ENCODE measurements at places on chromosomes 12 and 14. TPM values are rescaled to one million over a fixed set of nuclear protein-coding genes. Genes with fewer than 3 reads are reported as not detected.

GRCh38 chr14:97377550-97377949, 580.4 kb downstream of the VRK1 start:
- DNase-seq, result no peak

ALDH1L2 gene
- total RNA-seq, result 0.27 TPM

GRCh38 chr14:70713511-70713916, 71.8 kb downstream of the TTC9 start:
- DNase-seq, result no peak

NRL gene
- 4.9 TPM for total RNA-seq

DNA sequence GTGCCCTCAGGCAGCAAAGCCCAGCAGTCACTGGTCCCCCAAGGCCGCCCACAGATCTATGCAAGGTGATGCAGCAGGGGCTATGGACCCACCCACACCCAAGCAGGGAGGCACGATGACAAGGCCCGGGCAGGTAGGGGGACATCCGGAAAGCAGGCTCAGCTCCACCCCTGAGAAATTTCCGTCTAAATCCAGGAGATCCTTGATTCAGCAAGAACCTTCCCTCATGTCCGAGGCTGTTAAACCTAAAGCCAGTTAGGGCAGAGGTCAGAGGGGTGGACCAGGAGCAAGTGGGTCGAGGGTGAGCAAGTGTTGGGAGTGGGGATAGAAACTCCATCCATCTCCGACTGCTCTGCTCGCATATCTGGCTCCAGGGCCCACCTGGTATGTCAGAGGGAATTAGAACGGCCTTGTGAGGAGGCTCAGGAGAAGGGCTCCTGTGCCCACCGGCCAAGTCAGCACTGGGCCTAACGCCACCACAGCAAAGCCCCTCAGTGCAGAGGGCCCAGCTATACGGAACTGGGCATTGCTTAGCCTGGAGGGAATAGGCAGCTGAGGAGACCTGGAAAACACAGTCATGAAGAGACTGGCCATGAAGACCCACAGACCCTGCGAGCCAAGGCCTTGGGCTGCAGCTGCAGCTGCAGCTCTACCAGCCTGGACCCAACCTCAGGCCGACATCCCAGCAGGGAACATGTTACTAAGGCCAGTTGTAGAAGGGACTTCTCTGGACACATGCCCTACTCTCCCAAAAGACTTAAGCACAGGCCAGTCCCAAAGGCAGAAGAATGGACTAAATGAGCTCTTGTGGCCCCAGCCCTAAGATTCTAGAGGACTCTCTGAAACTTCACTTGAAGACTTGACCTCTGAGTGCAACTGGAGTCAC, 34.3 kb downstream of the DAD1 start:
- DNase-seq, result no peak

TESPA1 gene
- total RNA-seq, result 1.5 TPM

MTHFD1 gene
- 47.2 TPM for total RNA-seq

DNA sequence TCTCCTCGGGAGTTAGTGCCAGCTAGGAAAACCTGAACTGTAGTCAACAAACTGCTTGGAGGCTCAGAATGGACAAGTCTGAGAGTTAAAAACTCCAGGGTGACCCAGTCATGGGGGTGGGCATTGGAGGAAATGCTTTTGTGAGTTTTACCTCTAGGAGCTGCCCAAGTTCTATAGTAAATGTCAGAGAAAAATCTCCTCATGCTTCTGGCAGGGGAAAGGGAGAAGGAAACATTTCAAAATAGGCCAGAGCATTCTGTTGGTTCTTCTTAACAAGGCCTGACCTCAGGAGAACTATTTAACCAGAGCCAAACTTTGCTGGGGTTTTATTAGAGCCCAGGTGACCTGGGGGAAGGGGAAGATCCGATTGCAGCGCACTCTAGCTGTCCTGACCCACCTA, 12.3 kb downstream of the NINJ2 start:
- DNase-seq, result no peak

- DNase-seq, result no peak
Measured at GRCh38 chr14:94995551-94995950, 161.8 kb downstream of the DICER1 start.

BIN2 gene
- total RNA-seq, result not detected

DNA sequence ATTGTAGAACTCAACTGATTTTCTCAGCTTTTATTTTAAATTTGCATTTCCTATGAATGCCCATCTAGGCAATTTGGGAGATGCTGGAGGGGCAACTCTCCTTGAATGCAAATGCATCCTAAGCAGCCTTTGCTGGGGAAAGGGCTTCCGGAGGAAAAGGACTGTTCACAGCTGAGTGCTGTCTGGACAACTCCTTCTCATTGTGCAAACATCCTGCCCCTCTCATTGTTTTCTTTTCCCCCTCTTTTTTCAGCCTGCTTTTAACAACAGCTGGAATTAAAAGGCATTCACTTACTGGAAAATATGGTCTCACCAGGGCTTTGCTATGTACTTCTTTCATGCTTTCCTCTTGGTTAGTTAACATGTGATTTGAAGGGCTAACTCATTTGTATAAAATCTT, 397.8 kb downstream of the FUT8 start:
- no peak for DNase-seq

DNA sequence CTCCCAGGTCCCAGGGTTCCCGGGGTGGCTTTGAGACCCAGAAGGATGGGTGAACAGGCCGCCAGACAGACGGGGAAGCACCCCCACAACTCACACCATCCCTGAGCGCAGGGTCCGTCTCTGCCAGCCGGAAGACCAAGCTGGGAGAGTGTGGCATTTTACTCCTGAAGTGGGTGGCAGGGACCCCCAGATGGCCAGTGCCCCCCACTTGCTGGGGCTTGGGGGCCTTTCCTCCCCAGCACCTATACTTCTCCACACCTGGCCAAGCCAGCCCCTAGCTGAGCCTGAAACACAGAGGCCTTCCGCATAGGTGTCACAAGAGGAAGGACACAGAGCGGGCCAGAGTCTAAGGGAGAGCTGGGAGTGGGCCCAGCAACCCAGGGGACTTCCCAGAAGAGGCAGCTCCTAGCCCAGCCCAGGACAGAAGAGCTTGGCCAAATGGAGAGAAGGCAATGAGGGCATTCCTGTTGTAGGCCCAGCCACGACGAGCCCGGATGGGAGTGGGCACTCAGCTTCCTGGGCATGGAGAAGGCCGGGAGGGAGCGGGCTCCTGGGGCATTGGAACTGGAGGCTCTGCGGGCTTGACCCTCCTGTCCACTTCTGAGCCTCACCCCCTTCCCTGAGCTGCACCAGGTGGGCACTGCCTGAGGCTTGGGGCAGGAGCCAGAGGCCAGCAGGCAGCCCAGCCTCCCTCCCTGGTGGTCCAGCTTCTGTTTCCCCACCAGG, 3.3 kb downstream of the AHNAK2 start:
- DNase-seq, result no peak

DNA sequence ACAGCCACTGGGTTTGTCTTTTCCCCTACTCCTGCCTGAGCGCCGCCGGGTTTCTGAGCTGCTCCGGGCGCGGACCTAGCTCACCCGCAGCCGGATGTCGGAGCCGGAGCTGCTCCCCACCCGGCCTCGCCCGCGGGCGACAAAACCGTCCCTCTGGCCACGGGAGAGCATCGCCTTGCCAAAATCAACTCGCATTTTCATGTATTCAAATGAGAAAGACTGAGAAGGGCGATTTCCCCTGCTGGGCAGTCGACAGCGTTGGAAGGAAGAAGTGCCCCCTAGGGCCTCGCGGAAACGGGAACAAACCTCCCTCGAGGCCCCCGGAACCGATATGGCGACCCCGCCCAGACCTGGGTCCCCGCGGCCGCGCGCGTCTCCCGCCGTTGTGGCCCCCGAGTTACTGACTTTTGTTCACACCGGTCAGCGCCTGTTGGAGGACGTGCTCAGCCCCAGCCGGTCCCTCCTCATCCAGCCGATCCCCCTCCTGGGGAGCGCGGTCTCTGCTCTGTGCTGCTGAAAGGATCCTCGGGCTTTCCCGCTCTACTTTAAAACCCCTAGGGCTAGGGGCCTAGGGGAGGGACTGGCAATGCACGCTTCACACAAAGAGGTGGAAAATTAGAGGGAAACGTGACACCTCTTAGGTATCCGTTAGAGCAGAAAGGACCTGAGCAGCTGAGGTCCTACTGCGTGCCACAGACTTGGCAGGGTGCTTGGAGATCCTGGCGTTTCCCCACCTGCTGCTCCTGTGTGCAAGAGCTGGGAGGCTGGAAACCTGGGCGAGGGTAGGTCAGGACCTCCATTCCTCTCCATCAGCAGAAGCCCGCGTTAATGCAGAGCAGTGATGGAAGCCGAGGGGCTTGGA, 4.3 kb downstream of the TTC6 start:
- no peak for DNase-seq

- peak; percentile 87 for DNase-seq
Measured at GRCh38 chr12:6097411-6097810, 27.1 kb downstream of the VWF start.

GRCh38 chr12:88253371-88253978, 111.4 kb downstream of the TMTC3 start:
- DNase-seq, result no peak

- peak; percentile 44 for DNase-seq
Measured at GRCh38 chr12:78060186-78060585, 229.5 kb downstream of the NAV3 start.

GRCh38 chr14:72855913-72856312, 38.0 kb downstream of the DPF3 start:
- DNase-seq, result peak; percentile 78

DNA sequence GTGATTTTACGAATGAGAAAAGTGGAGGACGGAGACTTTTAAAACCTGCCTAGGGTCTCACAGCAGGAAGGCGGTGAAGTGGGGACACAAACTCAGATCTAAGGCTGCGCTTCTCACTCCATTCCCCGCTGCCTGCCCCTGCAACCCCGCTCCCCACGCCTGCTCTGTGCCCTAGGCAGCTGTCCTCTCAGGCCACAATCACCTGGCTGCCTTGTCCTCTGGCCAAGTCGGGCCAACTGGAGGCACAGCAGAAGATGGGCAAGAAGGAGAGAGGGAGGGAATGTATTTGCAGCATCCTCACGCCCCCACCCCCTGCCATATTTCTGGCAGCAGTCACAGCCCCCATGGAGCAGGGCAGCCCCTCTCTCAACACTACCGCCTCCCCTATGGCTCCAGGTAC, 94.9 kb downstream of the CHGA start:
- DNase-seq, result no peak

- peak; percentile 79 for DNase-seq
Measured at GRCh38 chr14:60090864-60091519, 731 bp upstream of the PCNX4 start.

GRCh38 chr12:70265132-70265531, 21.9 kb downstream of the CNOT2 start:
- DNase-seq, result no peak

DNA sequence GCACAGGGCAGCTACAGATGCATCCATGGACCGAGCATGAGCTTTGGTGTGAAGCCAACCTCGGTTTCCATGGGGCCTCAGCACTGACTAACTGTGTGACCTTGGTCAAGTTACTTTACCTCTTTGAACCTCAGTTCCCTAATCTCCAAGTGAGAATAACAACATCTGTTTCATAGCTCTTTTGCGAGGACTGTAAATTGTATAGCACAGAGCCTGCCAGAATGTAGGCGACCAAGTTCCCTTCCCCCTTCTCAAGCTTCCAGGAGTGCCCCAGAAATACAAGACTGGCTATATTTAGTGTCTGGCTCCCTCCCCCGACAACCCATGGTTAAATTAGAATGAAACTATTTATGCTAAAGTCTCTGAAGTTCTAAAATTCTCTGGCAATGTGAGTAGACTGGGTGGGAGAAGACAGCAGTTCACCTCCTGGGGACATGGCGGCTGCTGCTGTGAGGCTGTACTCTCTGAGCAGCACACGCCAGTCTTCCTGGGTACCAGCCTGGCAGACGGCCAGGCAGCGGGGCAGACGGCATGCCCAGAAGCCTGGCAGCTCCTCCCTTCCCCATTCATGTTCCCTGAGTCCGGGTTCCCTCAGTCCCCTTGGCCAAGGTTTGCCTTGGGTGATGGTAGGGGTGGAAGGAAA, 22.0 kb upstream of the TMED10 start:
- no peak for DNase-seq

- no peak for DNase-seq
Measured at GRCh38 chr14:22794551-22794951, 20.7 kb downstream of the SLC7A7 start.

DNA sequence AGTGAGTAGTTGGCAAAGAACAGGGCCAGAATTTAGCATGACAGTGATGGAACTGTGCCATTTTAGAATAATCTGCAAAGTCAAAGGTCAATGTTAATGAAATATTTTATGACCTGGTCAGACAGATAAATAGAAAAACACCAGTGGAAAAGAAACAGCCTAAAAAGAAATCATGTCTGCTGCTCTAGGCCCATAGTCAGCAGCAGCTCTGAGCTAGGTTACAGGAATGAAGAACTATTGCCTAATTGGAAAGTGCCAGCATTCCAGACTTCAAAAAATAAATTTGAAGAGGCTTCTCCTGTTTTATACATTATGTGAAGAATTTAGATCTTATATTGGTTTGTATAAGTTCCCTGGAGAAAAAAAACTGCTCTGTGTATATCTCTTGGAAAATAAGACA, 9.8 kb downstream of the NPC2 start:
- DNase-seq, result no peak

GRCh38 chr12:119306593-119306992, 27.9 kb upstream of the CCDC60 start:
- no peak for DNase-seq

DNA sequence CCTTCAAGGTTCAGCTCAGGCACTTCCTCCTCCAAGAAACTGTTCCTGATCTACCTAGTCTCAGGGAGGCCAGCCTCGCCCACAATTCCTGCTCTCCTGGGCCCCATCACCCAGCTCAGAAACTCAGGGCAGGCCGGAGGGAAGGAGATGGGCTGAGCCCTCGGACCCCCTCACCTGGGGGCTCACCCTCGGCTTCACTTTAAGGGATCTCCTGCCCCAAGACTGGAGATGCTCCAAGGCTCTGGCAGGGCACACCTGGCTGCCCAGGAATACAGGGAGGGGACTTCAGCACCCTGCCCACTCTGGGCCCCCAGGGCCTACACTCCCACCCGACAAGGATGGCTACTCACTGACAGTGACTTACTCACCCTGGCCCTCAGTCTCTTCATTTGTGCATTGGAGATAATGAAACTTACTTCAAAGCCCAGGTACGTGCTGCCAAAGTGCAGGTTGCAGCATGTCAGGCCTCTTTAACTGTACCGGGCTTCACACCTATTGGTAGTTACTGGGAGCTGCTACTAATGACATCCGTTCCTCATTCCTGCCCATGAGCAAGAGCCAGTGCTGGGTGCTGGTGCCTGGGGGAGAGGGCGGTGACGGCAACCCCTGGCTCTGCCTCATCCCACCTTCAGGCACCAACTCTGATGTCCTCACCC, 21.0 kb upstream of the PPP1R13B start:
- no peak for DNase-seq

DNA sequence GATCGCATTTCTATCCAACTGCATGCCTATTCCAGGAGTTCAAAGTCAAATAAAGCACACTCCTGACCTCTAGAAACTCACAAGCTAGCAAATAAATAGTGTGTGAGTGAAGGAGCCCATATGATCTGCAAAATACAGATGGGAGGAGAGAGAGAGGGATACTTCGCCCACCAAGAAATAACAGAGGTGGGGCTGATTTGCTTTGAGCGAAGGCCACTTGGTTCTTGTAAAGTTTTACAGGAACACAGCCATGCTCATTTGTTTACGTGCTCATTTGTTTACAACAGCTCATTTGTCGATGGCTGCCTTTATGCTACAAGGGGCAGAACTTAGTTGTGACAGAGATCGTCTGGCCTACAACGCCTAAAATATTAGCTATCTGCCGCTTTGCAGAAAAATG, 63.4 kb upstream of the GPATCH2L start:
- no peak for DNase-seq

GRCh38 chr14:61811882-61812346, 49.7 kb downstream of the SNAPC1 start:
- no peak for DNase-seq

DNAI7 gene
- 0.59 TPM for total RNA-seq

SUDS3 gene
- total RNA-seq, result 43.3 TPM
